ENCODE measurements at places on chromosomes 13 and 19.
A peak's percentile ranks its signal among the peaks of the same experiment; 100 is the strongest.

GRCh38 chr13:40440990-40441820, 225.2 kb downstream of the FOXO1 start:
- H3K4me3 ChIP-seq, result no peak overlapping the region
- H3K4me1 ChIP-seq, result 0 out of 2 replicates have a peak, but pooled peaks cover 5% of the 10 kb centered on the region
- H3K36me3 ChIP-seq, result no peaks in the 10 kb centered on the region
- no peaks in the 10 kb centered on the region for H3K27me3 ChIP-seq
- no peak for DNase-seq
- no peak overlapping the region for H3K27ac ChIP-seq

DNA sequence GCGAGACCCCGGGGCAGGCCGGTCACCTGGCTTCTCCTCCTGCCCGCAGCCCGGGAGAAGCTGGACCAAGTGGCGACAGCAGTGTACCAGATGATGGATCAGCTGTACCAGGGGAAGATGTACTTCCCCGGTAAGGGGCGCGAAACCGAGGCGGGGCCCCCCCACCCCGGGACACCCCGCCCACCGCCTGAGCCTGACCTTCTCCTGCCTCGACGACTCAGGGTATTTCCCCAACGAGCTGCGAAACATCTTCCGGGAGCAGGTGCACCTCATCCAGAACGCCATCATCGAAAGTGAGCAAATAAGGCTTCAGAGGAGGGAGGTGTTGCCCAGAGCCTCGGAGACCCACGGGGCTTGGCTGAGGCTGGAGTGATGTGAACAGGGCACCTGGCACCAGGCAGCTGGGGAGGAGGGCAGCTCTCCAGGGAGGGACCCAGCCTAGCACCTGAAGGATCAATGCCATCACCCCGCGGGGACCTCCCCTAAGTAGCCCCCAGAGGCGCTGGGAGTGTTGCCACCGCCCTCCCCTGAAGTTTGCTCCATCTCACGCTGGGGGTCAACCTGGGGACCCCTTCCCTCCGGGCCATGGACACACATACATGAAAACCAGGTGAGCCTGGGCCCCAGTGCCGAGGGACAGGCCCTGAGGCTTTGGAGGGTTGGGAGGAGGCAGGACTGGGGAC, 629 bp downstream of the IZUMO4 start:
- peak; percentile 11 for DNase-seq
- H3K4me1 ChIP-seq, result peaks cover 8% of the 10 kb centered on the region

- H3K4me3 ChIP-seq, result no peak overlapping the region
- no peaks in the 10 kb centered on the region for H3K36me3 ChIP-seq
- DNase-seq, result no peak
- H3K27me3 ChIP-seq, result no peaks in the 10 kb centered on the region
These were observed 394.0 kb downstream of the KCNRG start for GRCh38 chr13:50409220-50409619.

GRCh38 chr19:4086411-4086867, 19.7 kb upstream of the ZBTB7A start:
- no peaks in the 10 kb centered on the region for H3K27me3 ChIP-seq
- peak; percentile 41 for DNase-seq
- no peak overlapping the region for H3K4me3 ChIP-seq

GRCh38 chr13:23437916-23438315, 4.4 kb upstream of the SACS start:
- H3K4me1 ChIP-seq, result no peaks in the 10 kb centered on the region
- no peaks in the 10 kb centered on the region for H3K27me3 ChIP-seq
- H3K27ac ChIP-seq, result no peak overlapping the region

DNA sequence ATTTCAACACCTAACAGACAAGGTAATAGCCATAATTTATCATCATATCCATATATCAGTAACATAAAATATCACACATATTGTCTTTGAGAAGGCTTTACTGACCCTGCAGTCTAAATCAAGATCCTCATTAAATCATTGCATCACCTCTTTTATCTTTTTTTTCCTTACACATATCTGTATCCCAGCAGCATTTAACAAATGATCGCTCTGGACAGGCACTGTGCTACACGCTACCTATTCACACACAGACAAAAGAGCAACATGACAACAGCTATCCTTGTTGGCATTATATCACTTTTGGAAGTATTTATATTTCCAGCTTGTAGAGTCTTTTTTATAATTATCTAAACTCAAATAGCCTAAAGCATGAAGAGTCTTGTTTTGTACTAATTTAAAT, 73.3 kb upstream of the NBEA start:
- no peaks in the 10 kb centered on the region for H3K27me3 ChIP-seq
- H3K4me1 ChIP-seq, result peaks cover 24% of the 10 kb centered on the region
- no peaks in the 10 kb centered on the region for H3K36me3 ChIP-seq
- no peak overlapping the region for H3K27ac ChIP-seq

DNA sequence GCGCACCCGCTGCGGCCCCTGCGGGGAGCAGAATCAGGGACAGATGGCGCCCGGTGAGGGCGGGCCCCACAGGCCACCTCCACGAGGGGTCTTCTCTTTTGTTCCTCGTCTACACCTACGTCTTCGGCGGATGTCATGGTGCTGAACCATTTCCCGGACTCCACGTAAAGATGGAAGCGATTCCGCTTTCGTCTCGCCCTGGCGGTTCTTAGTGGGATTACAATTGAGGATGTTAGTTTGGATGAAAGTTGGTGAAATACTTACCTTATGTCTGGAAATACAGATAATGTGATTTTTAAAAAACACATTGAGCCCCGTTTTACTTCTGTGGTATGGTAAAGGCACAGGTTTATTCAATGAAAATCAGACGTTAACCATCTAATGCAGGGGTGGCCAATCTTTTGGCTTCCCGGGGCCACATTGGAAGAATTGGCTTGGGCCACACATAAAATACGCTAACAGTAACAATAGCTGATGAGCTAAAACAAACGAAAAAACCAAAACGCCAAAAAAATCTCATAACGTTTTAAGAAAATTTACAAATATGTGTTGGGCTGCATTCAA, 1.4 kb upstream of the ZMYM5 start:
- H3K36me3 ChIP-seq, result no peaks in the 10 kb centered on the region
- H3K4me3 ChIP-seq, result peak overlapping the region; percentile 67

DNA sequence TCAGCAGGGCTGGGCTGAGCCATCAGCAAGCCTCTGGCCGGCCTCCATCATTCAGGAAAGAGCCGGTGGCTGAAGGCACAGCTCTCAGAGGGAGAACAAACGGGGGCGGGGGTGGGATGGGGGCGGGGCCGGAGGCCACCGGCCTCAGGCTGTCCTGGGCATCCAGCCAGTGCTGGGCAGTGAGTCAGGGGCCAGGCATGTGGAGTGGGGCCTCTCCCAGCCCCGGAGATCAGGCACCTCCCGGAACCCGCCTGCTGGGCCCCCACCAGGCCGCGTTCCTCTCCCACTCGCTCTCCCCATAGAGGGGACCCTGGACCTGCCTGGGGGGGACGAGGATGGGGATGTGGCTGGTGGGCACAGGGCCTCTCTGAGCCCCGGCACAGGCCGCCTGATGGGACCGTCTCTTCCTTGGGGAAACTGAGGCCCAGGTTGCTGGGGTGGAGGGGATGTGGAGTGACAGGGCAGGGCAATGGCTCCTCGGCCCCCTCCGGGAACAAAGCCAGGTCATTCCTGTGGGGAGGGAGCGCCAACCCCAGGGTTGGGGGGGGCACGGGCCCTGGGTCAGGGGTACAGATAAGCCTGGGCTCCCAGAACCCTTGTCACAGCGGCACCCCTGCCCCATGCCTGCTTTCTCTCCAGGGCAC, 12.9 kb downstream of the SPC24 start:
- H3K27me3 ChIP-seq, result no peaks in the 10 kb centered on the region
- peak; percentile 76 for DNase-seq
- H3K4me3 ChIP-seq, result no peak overlapping the region

DNA sequence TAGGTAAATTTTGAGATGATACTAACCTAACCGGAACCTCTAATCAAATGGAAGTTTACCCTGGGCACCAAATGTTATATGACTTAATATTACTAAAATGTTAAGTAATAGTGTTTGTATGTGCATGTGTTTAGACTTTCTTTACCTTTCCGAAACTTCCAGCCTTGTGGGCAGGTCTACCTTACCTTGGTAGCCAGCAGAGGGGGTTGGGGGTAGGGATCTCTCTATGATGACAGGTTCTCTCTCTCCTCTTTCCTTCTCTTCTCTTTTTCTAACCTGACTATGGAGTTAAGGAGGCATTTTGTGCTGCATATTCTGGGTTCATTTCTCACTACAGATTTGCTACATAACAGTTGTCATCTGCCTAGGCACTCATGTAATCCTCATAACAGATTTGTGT, 6.8 kb upstream of the FRY start:
- no peaks in the 10 kb centered on the region for H3K27me3 ChIP-seq
- peak; percentile 44 for DNase-seq
- H3K4me1 ChIP-seq, result no peaks in the 10 kb centered on the region
- no peaks in the 10 kb centered on the region for H3K36me3 ChIP-seq
- H3K4me3 ChIP-seq, result no peak overlapping the region

- H3K27me3 ChIP-seq, result no peaks in the 10 kb centered on the region
- H3K4me1 ChIP-seq, result no peaks in the 10 kb centered on the region
- DNase-seq, result no peak
- H3K4me3 ChIP-seq, result no peak overlapping the region
- no peak overlapping the region for H3K27ac ChIP-seq
These were observed 764.9 kb downstream of the LIG4 start for GRCh38 chr13:107450431-107450830.
